ENCODE measurements at places on chromosomes 13 and 19. TPM values are rescaled to one million over a fixed set of nuclear protein-coding genes. Genes with fewer than 3 reads are reported as not detected.

PLPPR3 gene
- 0.15 TPM for total RNA-seq

ZSCAN18 gene
- total RNA-seq: 12.3 TPM

BRSK1 gene
- total RNA-seq: 11.3 TPM

WDR62 gene
- 1.1 TPM for total RNA-seq

ZNF66 gene
- total RNA-seq: 0.82 TPM

LINGO3 gene
- under 0.01 TPM for total RNA-seq

FPR1 gene
- total RNA-seq: 0.47 TPM

MYPOP gene
- total RNA-seq: 1.1 TPM

FAM32A gene
- 91.3 TPM for total RNA-seq

ZNF714 gene
- 2.6 TPM for total RNA-seq

PNMA8C gene
- 0.15 TPM for total RNA-seq

SH2D3A gene
- total RNA-seq: not detected

TBC1D17 gene
- total RNA-seq: 5.6 TPM

PROZ gene
- not detected for total RNA-seq

TTC9B gene
- total RNA-seq: not detected

LHB gene
- total RNA-seq: not detected

DMWD gene
- 14.3 TPM for total RNA-seq

ZNF227 gene
- 16.5 TPM for total RNA-seq

ZNF534 gene
- total RNA-seq: not detected

CCDC169 gene
- total RNA-seq: 1.7 TPM

FCAR gene
- not detected for total RNA-seq

ADPRHL1 gene
- total RNA-seq: 0.45 TPM

TMEM221 gene
- total RNA-seq: 0.12 TPM

CUL4A gene
- total RNA-seq: 76.6 TPM

PRSS57 gene
- not detected for total RNA-seq

COX6B2 gene
- not detected for total RNA-seq

PSG2 gene
- total RNA-seq: not detected

TPGS1 gene
- 23.9 TPM for total RNA-seq

RGL3 gene
- total RNA-seq: 1.5 TPM

ZNF837 gene
- total RNA-seq: 0.35 TPM

ZNF649 gene
- 8.1 TPM for total RNA-seq

MED4 gene
- 35.5 TPM for total RNA-seq

PLPP2 gene
- 1.9 TPM for total RNA-seq

CGB1 gene
- not detected for total RNA-seq

GPR183 gene
- not detected for total RNA-seq

AP2S1 gene
- 168 TPM for total RNA-seq

EFNA2 gene
- total RNA-seq: not detected

OR4F17 gene
- not detected for total RNA-seq

TSKS gene
- 0.08 TPM for total RNA-seq

CAPN12 gene
- 0.08 TPM for total RNA-seq

LRRC63 gene
- total RNA-seq: under 0.01 TPM

SCN1B gene
- total RNA-seq: 24.2 TPM

All from smooth muscle cell of the coronary artery (primary cell).